ENCODE measurements at places on chromosomes 7 and 10.
A peak's percentile ranks its signal among the peaks of the same experiment; 100 is the strongest.

GRCh38 chr7:113996405-113996804, 77.6 kb upstream of the PPP1R3A start:
- peak; percentile 50 for DNase-seq

DNA sequence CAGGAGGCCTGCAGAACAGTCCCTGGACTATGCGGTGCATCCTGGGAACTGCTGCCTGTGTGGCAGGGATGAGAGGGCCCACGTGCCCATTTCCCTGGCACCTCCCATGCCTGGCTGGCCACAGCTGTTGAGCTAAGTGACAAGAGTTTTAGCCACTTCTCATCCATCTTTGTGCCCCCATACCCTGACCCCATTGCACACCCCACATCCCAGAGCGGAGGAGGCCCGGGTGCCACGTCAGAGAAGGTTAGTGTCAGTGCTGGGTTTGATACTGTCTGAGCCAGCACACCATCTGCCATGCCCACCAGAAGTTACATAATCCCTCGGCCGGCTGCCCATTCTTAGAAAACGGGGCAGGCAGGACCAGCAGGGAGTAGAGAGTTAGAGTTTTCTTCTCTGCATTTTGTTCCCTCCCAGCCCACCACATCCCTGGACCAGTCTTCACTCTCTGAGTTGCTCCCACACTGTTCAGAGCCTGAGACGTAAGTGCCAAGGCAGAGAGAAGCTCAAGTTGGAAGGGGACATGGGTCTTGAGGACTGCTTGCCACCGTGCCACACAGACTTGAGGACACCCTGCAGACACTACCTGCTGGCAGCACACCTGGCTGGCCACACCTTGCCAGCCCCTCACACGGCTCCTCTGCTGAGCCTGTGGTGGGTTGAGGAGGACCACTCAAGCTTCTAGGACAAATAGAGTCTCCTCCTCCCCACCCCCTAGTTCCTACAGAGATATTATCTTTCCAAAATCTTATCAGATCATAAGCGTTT, 13.1 kb downstream of the UNC5B start:
- no peak for DNase-seq

DNA sequence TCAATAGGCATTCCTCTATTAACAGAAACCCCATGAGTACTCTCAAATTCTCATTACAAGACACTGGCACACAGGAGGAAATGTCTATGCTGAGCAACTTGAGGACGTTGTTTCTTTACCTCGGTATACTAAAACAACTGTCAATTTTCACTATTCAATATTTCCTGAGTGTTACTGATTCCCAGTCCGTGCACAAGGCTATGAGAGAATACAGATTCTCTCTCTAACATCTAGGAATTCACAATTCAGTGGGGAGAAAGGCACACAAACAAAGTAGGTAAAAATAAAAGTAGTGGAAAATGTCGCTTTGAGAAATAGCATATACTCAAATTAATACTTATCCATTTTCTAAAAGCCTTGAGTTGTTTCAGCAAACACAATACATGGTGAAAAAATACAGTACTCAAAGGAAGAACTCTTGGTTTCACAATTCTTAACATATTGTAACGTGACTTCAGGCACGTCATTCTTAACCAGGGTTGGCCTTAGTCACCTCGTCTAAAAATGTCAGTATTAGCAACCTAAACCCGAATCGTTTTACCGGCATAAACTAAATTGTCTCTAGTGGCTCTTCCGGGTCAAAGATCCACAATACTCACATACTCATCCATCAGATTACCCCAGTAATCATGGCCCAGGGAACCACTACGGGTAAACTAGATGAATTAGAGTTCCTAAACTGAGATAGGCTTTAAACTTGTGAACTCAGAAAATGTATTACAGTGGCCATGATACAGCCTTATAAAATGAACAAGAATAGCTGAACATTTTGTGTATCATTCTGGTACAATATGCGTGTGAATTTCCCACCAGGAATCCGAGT, 1.5 kb downstream of the IPMK start:
- peak; percentile 51 for DNase-seq

- DNase-seq: no peak
Measured at GRCh38 chr7:109950821-109951564, 1139.9 kb upstream of the LRRN3 start.

DNA sequence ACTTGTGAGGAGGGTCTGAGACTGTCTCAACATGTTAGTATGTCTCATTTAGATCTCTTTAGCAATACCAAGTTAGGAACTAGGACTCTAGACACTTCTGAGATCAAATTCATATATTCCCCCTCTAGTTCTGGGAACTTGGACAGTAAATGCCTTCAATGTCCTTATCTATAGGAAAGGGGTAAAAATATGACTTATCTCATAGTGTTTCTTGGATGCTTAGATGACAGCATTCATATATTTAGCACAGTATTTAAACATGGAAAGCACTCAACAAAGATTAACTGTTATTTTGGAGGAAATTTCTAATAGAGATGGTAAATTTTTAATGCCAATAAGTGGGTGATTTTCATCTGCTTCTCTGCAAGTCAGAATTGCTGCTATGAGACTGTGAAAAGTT, 154.6 kb downstream of the CTNNA3 start:
- no peak for DNase-seq

DNA sequence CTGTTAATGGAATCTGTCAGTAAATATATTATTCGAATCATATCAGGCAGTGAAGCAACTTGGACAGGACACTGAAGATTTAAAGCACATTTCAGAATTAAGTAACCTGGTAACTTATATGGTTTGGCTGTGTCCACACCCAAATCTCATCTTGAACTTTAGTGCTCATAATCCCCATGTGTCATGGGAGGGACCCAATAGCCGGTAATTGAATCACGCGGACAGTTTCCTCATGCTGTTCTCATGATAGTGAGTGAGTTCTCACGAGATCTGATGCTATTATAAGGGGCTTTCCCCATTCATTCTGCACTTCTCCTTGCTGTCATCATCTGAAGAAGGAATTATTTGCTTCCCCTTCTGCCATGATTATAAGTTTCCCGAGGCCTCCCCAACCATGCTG, 83.2 kb upstream of the COL1A2 start:
- no peak for DNase-seq

- peak; percentile 74 for DNase-seq
Measured at GRCh38 chr7:54839575-54840213, 80.7 kb upstream of the SEC61G start.

- peak; percentile 94 for DNase-seq
Measured at GRCh38 chr10:62264702-62265436, 3.8 kb downstream of the RTKN2 start.

DNA sequence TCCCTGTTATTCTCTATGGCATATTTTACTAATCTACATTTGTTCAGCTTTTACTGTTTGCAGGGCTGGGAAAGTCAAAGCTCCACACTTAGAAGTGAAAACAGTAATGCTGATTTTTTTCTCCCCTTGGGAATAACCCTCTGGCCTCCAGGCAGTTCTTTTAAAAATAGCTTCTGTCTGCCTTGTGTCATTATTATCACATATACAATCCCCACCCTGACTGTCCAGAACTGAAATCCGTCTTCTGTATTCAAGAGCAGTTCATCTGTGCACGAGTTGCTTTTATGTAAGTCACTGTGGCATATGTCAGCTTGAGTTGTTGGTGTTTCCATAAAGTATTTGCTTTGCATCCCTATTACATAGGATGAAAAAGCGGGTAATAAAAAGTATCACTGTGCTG, 1221.1 kb upstream of the CELF2 start:
- DNase-seq: no peak

DNA sequence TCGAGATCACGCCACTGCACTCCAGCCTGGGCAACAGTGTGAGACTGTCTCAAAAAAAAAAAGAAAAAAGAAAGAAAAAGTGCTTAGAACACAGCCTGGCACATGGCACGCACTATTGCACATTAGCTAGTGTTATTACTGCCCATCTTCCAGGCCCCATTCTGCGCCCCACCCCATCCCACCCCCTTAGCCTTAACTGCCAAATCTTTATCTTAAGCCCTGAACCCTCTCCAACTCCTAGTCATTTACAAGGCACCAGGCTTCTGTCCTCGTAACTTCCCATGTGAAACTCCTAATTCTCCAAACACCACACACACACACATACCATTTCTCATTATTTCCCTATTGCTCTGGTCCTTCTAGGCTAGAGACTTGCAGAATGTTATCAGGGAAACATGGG, 4.8 kb downstream of the FRAT2 start:
- DNase-seq: no peak

- no peak for DNase-seq
Measured at GRCh38 chr10:19947215-19947614, 131.0 kb downstream of the PLXDC2 start.

GRCh38 chr7:90232430-90232829, 12.5 kb upstream of the CFAP69 start:
- no peak for DNase-seq

GRCh38 chr10:132174237-132174636, 12.5 kb upstream of the DPYSL4 start:
- no peak for DNase-seq

DNA sequence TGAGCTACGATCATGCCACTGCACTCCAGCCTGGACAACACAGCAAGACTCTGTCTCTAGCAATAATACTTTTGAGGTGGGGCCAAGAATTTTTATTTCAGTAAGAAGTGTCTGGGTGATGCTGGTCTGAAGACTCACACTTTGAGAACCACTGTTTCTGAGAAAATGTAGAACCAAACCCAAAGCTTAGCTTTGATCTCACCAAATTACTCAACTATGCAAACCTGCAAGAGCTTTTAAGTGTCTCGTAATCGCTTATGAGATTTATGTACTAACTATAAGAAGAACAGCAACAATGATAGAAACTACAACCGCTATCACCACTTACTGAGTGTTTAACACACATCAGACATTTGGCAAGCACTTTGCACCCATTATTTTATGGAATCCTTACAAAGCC, 29.5 kb downstream of the APBB1IP start:
- no peak for DNase-seq

DNA sequence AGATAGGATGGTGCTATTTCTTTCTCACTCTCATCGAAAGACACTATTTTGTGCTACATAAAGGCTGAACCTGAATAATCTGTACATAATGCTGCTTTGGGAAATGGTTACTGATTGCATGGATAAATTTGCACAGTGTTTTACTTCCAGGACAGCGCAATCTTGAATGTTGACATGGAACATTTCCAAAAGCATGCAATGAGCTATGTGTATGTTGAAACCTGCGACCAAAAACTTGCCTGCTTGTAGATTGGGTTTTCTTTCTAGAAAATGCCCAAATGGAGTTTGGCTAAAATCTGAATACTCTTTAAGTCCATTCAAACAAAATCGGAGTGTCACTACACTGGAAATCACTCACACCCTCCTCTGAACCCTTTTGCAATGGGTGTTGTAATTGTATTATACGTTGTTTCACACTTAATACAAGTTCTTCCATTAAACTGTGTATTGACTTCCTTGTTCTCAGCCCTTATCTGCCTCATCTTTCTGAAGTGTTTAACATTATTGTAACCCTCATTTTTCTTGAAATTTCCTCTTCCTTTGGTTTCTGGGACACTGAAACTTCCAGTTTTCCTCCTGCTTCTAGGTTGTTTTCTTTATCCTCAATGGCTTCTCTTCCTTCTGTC, 73.7 kb upstream of the CAPZA2 start:
- DNase-seq: no peak

- DNase-seq: peak; percentile 60
Measured at GRCh38 chr10:14698111-14698828, 76.4 kb downstream of the FAM107B start.

GRCh38 chr7:122457969-122458368, 153.4 kb upstream of the FEZF1 start:
- DNase-seq: no peak

DNA sequence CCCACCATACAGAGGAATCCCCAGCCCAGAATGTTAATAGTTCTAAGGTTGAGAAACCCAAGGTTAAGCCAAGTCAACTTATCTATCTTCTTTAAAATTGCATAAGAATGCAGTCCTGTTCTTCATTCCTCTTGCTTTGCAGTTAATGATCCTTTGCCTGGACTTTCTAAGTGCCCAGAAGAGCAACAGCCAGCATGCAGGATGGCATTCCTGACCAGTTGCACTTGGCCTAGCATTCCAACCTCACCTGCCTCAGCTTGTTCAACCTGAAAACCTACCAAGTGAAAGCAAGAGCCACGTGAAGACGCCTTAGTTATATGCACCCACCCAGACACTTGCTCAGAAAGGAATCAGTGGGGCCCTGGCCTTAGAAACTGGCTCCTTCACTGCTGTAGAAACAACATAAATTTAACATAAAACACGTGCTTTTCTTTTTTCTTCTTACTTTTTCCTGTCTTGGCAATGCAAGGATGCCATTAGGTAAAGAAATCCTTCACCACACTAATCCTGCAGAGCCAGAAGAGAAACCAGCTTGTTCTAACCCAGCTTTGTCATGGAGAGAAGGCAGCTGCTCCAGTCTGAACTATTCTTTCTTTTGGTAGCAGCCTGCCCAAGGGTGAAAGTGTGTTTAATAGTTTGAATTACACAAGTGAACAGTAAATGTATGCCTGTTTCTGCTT, 25.0 kb downstream of the EGFR start:
- DNase-seq: no peak

- peak; percentile 77 for DNase-seq
Measured at GRCh38 chr7:93150200-93150835, 2.1 kb upstream of the SAMD9L start.

- DNase-seq: no peak
Measured at GRCh38 chr10:76114581-76115001, 683.2 kb downstream of the LRMDA start.

DNA sequence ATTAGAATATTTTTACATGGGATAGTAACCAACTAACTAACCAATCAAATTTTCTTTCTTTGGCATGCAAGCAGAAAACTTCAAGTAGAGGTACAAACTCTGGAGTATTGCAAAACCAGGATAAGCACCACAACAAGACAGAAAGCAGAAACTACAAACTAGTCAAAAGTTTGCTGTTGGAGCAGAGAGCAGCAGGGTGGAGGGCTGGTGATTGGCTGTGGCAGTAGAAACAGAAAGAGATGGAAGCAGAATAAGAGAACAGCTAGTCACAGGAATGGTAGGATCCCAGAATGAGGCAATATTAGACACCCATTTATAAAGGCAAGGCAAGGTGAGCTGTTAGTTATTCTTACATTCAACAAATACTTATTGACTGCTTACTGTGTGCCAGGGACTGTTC, 6.8 kb upstream of the MACC1 start:
- no peak for DNase-seq

- DNase-seq: no peak
Measured at GRCh38 chr10:94677691-94678090, 5.8 kb upstream of the CYP2C18 start.

DNA sequence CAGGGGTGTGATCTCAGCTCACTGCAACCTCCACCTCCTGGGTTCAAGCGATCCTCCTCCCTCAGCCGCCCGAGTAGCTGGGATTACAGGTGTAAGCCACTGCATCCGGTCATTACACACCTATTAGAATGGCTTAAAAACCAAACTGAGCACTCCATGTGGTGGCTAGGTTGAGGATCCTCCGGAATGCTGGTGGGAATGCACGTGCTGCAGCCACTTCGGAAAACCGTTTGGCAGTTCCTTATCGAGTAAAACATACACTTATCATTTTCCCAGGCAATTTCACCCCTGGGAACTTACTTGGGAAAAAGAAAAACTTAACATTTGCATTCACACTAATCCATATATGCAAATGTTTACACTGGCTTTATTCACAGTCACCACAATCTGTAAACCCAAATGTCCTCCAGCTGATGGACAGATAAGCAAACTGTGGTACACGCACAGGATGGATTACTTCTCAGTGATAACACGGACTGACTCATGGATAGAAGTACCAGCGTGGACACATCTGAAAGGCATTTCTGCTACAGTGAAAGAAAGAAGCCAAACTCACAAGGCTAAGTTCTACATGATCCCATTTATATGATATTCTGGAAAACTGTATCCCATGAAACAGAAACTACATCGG, 20.4 kb downstream of the RFC2 start:
- no peak for DNase-seq

Measured in HT1080 (cell line).